ENCODE measurements at places on chromosomes 2 and 18.

- DNase-seq, result no peak
Observed at GRCh38 chr2:109311771-109312170, 182.8 kb downstream of the SH3RF3 start.

GRCh38 chr2:96407041-96407918, 71.7 kb downstream of the NCAPH start:
- peak; percentile 53 for DNase-seq

DNA sequence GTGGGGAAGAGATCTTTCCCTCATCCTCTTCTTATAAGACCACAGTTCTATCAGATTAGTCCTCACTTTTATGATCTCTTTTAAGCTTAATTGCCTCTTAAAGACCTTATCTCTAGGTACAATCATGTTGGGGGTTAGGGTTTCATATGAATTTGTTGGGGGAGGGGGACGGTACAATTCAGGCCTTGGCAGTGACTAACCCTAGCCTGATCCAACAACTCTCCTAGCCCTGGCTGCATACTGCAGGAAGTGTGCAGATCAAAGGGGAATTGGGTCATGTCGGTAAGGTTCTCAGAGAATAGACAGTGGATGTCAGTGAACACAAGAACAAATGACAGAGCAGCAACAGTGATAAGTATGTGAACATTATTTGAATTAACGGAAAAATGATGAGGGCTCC, 16.4 kb downstream of the CAPN13 start:
- no peak for DNase-seq

- no peak for DNase-seq
Observed at GRCh38 chr2:241943961-241944575, 74.5 kb downstream of the RTP5 start.

- no peak for DNase-seq
Observed at GRCh38 chr2:187165936-187166610, 282.0 kb downstream of the CALCRL start.

DNA sequence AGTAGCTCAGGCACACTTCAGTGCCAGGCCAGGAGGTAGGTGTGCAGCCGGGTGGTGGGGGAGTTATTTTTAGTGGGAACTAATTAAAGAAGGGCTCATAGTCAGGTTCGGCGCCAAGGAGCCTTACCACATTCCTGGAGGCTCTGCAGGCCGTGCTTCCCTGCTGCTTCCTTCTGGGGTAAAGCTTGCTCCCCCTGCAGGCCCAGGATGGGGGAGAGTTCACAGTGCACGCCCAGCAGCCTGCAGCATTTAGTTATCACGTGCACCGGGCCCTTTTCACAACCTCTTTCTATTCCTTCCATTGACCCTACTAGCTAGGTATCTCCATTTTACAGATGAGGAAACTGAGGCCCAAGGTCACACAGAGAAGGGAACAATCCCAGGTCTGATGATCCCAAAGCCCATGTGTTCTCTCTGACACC, 2.5 kb downstream of the KCNF1 start:
- DNase-seq, result no peak

DNA sequence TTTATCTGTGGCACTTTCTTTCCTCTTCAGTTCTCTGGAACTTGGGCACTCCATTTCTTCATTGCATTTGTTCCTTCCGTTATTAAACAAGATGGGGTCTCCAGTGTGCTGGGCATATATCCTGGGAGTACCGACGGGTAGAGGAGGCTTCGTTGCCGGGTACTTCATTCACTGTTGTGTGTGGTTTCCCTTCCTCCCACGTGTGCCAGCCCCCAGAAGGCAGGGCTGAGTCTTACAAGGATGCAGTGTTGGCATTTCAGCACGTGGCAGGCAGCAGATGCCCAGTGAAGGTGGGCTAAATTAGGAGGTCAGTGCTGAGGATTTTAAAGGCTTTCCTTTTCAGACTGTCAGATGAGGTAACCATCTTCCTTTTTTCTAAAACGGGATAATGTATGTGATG, 58.6 kb downstream of the MGAT5 start:
- no peak for DNase-seq
